Right ventricle myocardium superior (tissue), 1 donor: ENCODE measurements at places on chromosomes 12 and 14.

- no peak for DNase-seq
Observed at GRCh38 chr12:12333407-12334366, 16.4 kb downstream of the MANSC1 start.

GRCh38 chr12:93279565-93280412 lies 97.9 kb upstream of the NUDT4 start:
- DNase-seq = no peak

GRCh38 chr14:38137005-38137404 lies 70.7 kb upstream of the SSTR1 start:
- DNase-seq = no peak

GRCh38 chr14:61119006-61119405 lies 138.0 kb downstream of the SLC38A6 start:
- DNase-seq = no peak

- DNase-seq = peak; percentile 72
Observed at GRCh38 chr14:68951800-68952530, 27.1 kb downstream of the ACTN1 start.

GRCh38 chr12:6532051-6532926 lies 2.0 kb upstream of the GAPDH start:
- DNase-seq = peak; percentile 62
